ENCODE measurements at places on chromosomes 6 and 20.

DNA sequence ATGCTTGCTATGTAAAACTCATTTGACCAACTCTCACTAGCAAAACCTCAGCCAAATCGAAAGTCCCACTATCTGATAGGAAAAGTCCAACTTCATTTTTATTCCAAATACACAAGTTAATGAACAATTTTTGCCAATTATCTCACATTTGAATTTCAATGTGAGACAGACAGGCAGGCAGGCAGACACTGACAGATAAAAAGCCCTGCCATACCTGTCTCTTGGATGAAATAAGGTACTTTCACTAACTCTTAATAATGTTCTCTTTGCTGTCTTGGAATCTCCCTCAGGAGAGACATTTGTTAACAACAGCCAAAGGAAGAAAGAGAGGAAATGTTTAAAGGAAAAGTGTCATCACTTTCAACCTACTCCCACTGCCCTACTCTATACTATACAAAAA is 82.0 kb downstream of the RNGTT start:
- DNase-seq: no peak

- DNase-seq: peak; percentile 31
Observed at GRCh38 chr6:139060332-139060731, 31.8 kb downstream of the ABRACL start.

DNA sequence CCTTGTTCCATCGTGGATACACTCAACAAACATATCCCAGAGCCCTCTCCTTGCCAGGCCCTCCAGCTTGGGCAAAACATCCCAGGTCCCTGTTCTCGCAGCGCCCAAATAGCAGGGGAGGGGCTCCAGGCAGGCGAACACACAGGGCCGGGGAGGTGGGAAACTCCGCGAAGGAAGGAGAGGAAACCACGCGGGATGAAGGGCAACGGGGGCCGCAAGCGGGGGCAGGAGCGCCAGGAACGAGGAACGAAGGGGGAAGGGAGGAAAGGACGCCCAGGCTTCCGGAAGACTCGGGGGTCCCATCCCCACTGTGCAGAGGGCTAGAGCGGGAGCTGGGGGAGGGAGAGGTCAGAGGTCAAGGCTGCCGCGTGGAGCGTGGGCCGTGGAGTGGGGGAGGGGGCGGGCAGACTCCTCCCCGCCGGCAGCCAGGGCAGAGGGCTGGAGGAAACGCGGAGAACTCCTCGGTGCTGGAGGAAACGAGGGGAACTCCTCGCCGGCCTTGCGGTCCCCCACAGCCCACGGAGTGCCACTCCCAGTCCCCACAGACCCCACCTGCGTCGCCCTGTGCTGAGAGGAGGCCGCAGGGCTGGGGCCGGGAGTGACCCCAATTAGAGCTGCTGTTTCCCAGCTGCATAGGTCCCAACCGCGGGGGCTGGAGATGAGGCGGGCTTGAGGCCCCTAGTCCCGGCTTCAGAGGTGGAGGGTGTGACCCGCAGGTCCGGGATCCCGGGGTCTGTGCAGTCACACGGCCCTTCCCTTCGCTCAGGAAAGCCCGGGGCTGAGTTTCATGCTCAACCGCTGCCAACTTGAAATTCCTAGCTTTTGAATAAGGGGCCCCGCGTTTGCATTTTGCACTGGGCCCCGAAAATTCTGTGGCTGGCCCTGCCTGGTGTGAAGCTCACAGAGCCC is 1.2 kb upstream of the RBM38 start:
- peak; percentile 73 for DNase-seq

DNA sequence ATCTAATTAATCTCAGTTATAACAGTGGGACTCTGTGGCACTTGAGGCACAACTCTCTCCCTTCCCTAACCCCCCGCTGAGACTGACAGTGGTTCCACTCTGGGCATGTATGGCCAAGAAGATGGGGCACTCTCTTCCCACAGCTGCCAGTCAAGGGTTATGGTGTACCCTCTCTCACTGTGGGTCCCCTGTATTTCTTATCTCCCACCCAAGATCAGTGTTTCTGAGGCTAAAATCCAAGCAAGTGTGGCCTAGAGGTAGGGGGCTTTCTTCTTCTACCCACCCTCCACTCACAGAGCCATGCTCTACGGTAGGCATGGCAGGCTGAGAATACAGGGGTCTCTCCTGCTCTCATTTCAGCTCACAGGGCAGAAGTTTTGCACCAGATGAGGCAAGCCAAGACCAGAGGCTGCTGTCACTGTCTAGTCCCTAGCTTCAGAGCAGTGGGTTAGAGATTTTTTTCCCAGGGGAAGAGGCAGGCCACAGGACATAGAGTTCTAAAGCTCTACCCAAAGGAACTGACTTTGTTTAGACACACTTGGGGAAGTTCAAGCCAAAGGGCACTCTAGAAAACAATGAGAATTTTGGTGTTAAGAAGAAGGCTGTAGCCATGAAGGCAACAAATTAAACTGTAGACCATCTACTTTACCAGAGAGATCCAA is 31.7 kb upstream of the HINT3 start:
- DNase-seq: no peak

- no peak for DNase-seq
Observed at GRCh38 chr6:108406943-108407342, 112.1 kb downstream of the AFG1L start.

GRCh38 chr20:37940858-37941257 is 37.9 kb downstream of the VSTM2L start:
- no peak for DNase-seq

- DNase-seq: no peak
Observed at GRCh38 chr6:147825848-147826247, 317.4 kb downstream of the SAMD5 start.

GRCh38 chr20:20926222-20926905 is 179.8 kb downstream of the LINC00237 start:
- DNase-seq: no peak

DNA sequence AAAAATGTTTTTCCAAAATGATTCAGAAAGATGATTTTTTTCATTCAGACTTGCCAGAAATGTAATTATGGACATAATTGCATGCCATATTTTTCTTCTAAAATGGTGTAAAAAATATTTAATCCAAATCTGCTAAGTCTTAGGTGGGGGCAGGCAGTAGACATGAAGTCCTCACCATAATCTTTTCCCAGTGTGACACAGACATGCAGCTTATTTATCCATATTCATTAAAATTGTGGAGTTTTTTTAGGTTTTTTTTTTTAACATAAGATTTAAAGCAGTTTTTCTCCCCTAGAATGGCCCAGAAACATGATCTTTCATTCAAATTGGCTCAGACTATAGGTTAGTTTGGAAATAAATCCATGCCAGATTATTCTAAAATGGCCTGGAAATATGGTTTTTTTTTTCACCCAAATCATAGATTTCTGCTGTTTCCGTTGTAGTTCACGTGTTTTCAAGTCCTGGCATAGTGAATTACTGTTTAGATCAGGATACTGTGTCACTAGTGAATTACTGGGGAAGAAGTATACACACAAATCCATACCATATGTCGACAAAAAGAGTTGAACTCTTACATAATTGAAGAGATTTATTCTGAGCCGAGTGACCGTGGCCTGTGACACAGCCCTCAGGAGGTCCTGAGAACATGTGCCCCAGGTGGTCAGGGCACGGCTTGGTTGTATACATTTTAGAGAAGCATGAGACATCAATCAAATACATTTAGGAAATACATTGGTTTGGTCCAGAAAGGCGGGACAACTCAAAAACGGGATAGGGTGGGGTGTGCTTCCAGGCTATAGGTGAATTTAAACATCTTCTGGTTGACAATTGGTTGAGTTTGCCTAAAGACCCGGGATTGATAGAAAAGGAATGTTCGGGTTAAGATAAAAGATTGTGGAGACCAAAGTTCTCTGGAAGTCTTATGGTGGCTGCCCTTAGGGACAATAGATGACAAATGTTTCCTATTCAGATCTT is 33.9 kb downstream of the ZNF133 start:
- DNase-seq: no peak

DNA sequence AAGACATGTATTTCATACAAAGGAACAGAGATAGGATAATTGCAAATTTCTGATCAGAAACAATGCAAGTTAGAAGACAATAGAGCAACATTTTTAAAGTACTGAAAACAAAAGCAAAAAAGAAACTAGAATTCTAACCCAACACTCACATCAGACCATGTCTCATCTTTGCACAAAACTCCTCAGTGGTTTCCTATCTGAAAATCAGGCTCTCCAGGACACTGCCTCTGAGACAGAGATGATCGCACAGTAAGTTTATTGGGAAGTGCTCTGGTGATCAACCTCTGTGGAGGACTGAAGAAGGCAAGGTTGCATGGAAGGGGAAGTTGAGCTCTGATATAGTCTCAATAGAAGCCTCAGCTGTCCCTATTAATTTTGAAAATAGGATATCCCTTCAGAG is 2.3 kb upstream of the TTBK1 start:
- DNase-seq: no peak

DNA sequence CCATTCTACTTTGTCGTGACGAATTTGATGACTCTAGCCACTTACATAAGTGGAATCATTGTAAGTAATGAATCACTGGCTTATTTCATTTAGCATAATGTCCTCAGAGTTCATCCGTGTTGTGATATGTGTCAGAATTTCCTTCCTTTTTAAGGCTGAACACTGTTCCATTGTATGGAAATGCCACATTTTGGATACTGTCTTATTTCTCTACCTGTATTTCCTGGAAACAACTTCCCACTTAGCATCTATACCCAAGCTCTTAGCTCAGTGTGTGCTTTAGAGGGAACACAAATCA is 28.8 kb upstream of the GGTLC1 start:
- DNase-seq: no peak

GRCh38 chr6:104087765-104088164 is 772.0 kb downstream of the HACE1 start:
- DNase-seq: no peak

DNA sequence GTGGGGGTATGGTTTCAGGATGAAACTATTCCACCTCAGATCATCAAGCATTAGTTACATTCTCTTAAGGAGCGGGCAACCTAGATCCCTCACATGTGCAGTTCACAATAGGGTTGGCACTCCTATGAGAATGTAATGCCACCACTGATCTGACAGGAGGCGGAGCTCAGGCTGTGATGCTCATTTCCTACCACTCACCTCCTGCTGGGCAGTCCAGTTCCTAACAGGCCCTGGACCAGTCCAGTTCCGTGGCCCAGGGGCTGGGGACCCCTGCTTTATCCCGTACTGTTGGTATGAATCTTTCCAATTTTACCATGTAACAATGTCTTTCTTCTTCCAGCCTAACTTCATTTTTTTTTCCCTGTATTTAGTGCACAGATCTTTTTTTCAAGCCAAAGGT is 94.9 kb downstream of the OGFRL1 start:
- DNase-seq: peak; percentile 8

DNA sequence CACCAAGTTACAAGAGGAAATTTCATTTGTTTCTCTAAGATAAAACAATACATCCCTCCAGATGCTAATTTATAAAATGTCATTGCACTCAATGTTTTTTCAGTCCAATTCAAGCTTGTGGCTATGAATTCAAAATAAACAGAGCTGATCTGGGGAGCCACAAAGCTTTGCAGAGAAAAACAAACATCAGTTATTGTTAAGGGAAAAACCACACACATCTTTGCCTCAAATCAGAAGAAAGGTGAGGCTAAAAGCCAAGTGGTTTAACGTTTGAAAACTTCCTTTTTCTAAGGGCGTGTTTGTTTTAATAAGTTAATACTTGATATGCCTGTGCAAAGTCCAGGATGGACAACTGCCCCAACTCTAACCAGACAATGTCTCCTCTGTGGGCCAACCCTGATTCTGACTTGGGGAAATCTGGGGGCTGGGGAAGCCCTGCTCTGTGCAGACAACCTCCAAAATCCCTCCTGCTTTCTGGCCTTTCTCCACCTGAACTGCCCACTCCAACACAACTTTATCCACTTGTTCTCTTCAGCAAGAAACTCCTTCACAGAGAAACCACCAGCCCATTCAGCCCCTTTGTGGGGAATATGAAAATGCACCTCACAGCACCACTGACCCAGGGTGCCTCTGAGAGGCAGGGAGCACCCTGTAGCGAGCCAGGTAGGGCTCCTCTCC is 44.6 kb upstream of the NT5E start:
- no peak for DNase-seq

GRCh38 chr20:4855555-4855954 is 133.8 kb downstream of the PRND start:
- DNase-seq: no peak

DNA sequence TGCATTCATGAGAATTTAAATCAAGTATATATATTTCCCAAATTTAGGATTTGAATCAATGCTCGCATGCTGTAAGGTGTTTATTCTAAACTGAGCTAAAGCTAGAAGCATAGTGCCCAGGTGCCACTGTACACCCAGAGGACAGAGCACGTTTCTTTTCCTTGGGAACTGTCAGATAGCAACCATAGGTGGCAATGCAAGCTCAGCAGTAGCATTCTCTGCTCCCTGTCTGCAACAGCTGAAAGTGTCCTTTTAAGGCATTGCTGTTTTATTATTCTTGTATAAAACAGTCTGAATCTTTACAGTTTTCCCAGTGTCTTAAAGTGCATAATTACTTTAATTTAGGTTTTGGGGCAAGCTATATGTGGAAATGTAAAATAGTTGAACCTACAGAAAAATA is 443.4 kb upstream of the MMS22L start:
- no peak for DNase-seq

- no peak for DNase-seq
Observed at GRCh38 chr20:16220826-16221225, 352.4 kb downstream of the KIF16B start.

DNA sequence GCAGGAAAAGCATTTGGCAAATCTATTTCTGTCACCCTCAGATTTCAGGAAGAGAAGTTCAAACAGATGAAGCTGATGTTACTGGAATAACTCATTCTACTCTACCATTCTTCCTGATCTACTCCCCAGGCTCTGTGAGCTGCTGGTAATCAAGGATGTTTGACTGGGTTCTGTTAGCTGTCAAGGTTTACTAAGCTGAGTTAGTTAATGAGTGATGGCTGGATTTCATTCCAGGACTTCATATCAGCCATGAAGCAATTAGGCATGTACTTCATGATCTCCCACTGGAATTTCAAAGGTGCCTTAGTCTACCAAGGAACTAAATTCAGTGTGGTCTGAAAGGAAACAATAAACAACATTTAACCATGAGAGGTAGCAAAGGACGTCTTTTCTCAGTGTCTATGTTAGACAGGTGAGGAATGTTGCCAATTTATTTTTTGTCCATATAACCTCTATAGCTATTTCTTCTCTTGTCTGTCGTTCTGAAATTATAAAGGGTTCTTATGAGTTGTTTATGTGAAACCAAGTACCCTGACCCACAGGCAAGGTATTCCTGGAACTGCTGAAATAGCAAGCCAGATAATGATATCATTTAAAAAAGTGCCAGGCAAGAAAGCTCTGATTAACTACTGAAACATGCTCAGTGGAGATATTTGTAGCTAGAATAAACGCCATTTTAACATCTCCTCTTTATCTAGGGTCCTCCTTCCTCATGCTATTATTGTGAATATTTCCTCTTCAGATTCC is 112.9 kb downstream of the BACH2 start:
- DNase-seq: no peak

GRCh38 chr6:155004576-155005372 is 9.7 kb downstream of the TIAM2 start:
- no peak for DNase-seq

- DNase-seq: peak; percentile 39
Observed at GRCh38 chr20:25203871-25204320, 8.4 kb downstream of the ENTPD6 start.

- DNase-seq: peak; percentile 26
Observed at GRCh38 chr6:157538168-157538567, 157.2 kb downstream of the ZDHHC14 start.
